Suprapubic skin (tissue), 4 donors: ENCODE measurements at places on chromosomes 3 and 15.

GRCh38 chr15:69631978-69632377 is 179.4 kb downstream of the RPLP1 start:
- DNase-seq, result no peak

- no peak for DNase-seq
Measured at GRCh38 chr3:102183186-102183585, 251.6 kb upstream of the ZPLD1 start.

GRCh38 chr3:187992609-187993008 is 161.3 kb upstream of the LPP start:
- no peak for DNase-seq

GRCh38 chr3:68793759-68794701 is 138.3 kb downstream of the TAFA4 start:
- DNase-seq, result no peak

- DNase-seq, result no peak
Measured at GRCh38 chr3:98986073-98986472, 84.6 kb upstream of the DCBLD2 start.

- no peak for DNase-seq
Measured at GRCh38 chr3:165796701-165797100, 40.5 kb downstream of the BCHE start.
